ENCODE measurements at places on chromosomes 1 and 21.

DNA sequence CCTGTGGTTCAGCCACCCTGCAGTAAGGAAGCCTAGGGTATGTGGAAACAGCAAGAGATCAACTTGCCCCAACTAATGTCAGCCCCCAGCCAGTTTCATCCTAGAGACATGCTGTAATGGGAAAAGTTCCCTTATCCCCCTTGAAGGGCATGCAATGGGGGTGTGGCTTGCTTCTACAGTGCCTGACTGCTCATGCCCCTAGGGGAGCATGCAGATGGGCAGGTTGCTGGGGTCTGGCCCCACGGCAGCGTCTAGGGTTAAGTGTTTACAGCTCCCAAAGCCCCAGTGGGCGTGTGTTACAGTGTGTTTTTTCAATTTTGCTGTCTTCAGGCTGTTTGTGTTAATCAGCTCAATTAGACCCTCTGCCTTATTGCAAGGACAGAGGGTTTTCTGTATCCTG, 1105.9 kb downstream of the AMY1C start:
- DNase-seq, result no peak

DNA sequence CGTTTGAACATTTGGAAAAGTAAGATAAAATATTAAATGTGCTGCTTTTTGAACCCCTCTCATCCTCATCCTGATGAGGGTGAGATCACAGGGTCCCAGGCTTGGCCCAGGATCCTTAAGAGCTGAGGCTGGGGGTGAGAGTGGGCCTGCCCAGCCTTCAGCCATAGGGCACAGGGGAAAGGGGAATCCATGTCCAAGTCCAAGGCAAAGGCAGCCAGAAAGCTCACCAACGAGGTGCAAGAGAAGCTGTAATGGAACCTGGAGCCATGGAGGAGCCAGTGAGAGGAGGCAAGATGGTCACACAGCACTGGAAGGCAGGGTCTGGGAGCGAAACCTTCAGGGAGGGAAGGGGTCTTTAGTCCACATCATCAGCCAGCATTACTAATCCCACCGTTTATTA, 191.9 kb downstream of the RRAGC start:
- DNase-seq, result no peak

DNA sequence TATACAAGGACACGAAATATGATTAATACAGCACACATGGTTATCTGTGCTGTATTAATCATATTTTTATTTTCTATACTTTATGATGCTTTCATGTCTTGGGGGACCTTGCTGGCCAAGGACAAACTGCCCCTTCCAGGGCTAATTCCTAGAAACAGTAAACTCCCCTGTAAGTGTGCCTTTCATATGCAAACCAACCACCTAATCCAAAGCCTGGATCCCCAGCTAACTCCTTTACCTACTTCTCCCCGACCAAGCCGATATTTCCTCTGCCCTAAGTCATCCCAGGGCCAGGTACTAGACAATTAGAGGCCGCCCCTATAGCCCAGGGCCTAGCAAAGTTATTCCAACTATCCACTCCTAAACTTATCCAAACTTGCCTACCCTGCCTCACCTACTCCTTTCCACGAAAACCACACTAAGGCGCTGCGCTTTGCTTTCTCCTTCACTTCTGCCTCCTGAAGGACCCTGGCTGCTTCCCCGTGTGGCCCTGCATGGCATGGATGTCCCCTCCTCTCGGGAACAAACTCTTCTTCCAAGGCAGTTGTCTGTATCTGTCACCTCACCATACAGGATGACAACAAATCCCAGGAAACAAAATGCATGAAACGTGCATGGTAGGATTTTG, 10.2 kb downstream of the SH3BP5L start:
- DNase-seq, result no peak

DNA sequence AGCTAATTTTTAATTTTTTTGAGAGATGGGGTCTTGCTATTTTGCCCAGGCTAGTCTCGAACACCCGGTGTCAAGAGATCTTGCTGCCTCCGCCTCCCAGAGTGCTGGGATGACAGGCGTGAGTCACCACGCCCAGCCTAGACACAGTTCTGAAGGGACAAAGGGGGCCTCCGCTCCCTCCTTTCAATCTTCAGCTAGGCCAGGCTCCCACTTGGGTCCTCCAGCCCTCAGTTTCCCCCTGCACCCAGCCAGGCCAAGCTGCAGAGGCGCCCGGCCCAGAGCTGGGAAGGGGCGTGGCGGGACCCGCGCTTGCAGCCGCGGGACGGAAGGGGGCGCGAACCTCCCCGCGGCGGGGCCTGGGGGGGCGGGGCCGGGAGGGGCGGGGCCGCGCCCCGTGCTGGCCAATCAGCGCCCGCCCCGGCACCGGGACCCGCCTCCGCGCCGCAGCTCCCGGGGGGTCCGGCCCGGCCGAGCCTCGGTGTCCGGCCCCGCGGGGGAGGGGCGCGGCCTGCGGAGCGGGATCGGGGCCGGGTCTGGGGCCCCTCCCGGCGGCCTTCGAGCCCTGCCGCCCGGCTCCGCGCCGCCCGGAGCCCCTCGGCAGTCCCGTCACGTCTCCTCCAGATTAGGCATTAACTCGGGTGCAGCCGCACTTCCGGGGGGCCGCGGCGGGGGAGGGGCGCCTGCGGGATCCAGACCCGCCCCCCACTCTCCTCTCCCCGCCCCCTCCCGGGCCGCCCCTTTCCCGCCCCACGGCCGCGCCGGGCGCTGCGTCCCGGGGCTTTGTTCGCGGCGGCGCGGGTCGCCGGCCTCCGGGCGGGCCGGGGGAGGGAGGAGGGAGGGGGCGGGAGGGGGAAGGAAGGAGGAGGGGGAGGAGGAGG, 559 bp upstream of the AGRN start:
- DNase-seq, result peak; percentile 84

GRCh38 chr1:204278251-204278650, 64.5 kb upstream of the GOLT1A start:
- no peak for DNase-seq

GRCh38 chr1:220875260-220875659, 4.0 kb upstream of the HLX start:
- DNase-seq, result no peak

Data from H1 (cell line).